ENCODE measurements at places on chromosomes 13 and 19.

DNA sequence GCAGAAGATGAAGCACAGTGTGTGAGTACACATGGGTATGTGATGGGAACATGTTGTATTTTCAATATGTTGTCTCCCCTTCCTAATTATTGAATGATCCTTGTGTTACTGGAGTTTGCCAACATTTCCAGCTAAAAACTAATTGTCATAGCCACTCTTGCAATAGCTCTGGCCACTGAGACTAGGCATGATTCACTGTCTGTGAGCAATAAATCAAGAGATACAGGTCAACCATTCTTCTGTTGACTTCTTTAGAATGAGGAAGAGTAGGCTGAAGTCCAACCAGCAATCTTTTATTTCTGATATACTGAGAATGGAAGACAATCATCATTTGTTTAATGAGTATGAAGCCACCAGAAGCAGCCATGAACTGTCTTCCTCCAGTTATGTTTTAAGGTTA lies 413.9 kb downstream of the SLITRK5 start:
- no peak for DNase-seq

- no peak for DNase-seq
These were observed 15.0 kb downstream of the SPPL2B start for GRCh38 chr19:2343289-2343982.

GRCh38 chr13:33636955-33637670 lies 180.8 kb upstream of the RFC3 start:
- DNase-seq = no peak

- no peak for DNase-seq
These were observed 15.7 kb upstream of the B3GNT3 start for GRCh38 chr19:17778968-17779929.

DNA sequence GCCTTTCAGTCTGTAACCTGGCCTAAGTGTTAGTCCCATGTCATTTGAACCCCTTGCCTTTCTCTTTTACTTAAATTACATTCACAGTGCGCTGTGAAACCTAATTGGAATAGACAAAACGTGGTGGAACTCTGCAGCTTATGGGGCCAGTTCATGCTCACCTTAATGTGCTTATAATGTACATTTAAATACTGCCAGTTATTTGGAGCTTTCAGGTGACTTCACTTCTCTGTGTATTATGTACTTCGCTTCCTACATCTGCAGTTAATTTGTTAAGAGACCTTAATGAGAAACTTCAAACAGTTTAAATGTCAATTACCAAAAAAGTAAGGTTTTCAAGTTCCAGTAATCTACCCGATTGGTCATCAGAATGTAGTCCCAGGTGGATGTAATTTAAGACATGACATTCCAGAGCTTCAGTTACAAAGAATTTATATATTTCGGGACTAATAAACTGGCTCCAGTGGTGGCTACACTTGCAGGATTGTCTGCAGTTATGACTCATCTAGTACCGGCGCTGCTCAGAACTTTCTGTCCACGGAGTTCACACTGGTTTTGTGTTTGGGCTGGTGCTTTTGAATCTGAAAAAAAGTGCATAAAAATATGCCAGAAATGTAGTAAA lies 125.3 kb downstream of the TM9SF2 start:
- DNase-seq = peak; percentile 44

DNA sequence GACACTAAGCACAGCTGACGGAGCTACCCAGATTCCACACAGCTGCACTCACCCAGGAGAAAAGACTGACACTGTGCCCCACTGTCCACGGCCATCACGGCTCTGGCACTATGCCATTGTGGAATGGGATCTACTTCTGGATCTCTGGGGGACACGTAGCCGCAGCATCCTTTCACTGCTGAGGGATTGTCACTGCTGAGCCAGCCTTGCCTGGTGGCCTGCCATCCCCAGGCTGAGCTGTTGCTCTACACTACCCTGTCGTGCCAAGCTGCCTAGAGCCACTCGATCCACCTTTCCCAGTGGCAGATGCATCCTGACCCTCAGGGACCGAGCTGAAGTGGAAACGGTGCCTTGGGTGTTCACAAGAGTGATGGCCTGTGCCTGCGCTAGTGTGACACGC lies 5.0 kb upstream of the LILRB5 start:
- no peak for DNase-seq

- no peak for DNase-seq
These were observed 838 bp downstream of the AKAP11 start for GRCh38 chr13:42272804-42273175.

DNA sequence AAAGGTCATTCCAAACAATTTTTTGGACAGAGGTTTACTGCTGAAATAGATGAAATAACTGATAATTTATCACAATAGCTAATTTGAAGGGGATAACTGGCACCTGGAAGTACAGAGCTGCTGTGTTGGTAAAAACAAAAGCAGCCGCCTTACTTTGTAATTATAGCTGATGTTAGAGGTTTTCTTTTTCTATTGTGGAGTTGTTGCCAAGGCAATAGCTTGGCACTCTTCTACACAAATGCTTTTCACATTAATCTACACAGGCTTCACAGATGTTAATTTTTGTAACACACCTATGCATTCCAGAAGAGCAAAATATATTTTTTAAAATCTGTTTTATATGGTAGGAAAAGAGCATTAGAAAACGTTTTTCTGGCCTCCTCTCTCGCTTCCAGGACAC lies 56.9 kb downstream of the LACC1 start:
- no peak for DNase-seq

GRCh38 chr19:8221161-8221560 lies 12.0 kb downstream of the CERS4 start:
- DNase-seq = no peak

- DNase-seq = no peak
These were observed 82.8 kb downstream of the INSR start for GRCh38 chr19:7211191-7211951.

DNA sequence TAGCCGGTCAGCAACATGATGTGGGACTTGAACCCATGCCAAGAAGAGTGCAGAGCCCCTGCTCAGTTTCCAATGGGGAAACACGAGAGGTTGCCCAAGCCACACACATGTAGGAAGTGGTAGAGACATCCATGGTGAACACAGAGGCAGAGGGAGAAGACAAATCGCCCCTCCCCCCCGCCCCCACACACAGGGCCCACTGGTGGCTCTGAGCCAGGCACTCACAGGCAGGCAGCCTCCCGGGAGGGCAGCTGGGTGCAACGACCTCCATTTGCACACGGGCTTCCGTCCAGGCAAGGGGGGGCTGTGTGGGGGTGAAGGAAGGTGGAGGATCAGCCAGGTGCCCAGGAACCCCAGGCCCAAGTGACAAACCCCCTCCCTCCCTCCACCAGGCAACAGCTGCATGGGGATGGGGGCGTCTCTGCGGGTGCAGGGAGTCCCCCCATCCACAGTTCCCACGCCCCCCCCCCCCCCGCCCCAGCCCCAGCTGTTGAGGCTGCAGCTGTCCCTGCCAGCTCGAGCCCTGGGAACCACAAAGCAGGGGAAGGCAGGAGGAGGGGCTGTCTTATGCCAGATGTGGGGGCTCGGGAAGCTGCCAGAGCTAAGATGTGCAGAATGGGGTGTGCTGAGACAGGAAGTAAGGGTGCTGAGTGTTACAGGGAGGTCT lies 3.4 kb downstream of the NOTCH3 start:
- DNase-seq = no peak

DNA sequence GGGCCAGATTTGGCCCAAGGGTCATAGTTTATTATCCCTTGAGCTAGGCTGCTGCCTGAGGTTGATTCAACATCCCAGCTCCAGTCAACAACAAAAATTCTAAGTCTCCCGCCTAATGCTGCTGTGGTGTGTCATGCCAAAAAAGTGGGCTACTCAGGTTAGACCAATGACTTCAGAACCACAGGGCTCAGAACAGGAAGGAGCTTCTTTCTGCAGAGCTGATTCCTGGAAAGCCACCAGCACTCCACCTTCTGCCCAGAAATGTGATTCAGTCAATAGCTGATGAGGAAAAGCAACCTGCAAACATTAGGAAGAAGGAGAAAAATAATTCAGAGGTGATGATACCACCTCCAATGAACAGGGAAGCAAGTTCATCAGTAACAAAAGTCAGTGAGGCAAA lies 56.1 kb upstream of the SERPINE3 start:
- DNase-seq = no peak
